T-helper 17 cell (primary cell): ENCODE measurements at places on chromosomes 5 and 9. TPM values are rescaled to one million over a fixed set of nuclear protein-coding genes. Genes with fewer than 3 reads are reported as not detected.

DNA sequence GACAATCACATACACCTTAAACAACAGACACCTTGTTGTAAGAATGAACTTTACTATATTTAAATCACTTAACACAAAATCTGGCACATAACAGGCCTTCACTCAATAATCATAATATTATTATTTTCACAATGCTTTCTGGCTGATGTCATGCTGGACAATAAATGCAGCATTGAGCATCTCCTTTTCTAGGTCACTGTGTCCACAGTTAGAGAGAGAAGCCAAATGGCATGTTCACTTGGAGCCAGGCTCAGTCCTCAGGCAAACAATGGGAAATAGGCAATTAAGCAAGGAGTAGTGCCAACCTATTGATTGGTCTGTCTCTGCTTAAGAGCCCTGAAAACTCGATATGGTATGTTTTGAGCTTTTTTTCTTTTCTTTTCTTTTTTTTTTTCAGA lies 50.6 kb upstream of the KLF4 start:
- no peaks in the 10 kb centered on the region for H3K36me3 ChIP-seq
- H3K4me3 ChIP-seq = no peak overlapping the region
- H3K27me3 ChIP-seq = no peaks in the 10 kb centered on the region
- no peak overlapping the region for H3K27ac ChIP-seq
- no peaks in the 10 kb centered on the region for H3K4me1 ChIP-seq

OR2K2 gene
- not detected for total RNA-seq

DNA sequence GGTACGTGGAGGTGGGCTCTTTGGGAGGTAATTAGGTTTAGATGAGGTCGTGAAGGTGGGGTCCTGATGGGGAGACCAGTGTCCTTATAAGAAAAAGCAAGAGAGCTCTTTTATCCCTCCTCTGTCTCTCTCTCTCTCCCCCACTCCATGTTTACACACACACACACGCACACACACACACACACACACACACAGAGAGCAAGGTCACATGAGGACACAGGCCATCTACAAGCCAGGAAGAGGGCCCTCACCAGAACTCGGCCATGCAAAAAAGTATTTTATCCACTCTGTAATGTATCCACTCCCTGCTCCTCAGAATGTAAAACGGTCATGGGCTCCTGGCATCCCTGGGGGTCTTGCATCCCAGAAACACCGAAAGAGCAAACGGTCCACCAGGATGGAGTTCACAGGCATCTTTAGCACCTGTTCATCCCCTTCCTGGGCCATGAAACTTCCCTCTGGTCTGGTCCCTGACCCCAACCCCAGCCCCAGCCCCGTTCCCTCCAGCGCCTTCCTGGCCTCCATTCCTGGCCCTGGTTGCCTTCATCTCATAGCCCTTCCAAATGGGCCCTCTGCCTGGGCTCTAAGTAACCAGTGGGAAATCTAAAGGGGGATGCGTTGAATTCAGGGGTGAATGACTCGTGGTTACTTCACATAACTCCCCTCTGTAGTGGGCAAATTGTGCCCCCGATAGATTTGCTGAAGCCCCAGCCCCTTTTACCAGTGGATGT lies 88.8 kb downstream of the NSUN2 start:
- H3K36me3 ChIP-seq = no peaks in the 10 kb centered on the region
- H3K27ac ChIP-seq = no peak overlapping the region
- peaks cover 34% of the 10 kb centered on the region for H3K27me3 ChIP-seq
- peaks cover 2% of the 10 kb centered on the region for H3K4me1 ChIP-seq
- no peak for DNase-seq
- H3K4me3 ChIP-seq = no peak overlapping the region

GRCh38 chr9:17900606-17901005 lies 321.7 kb downstream of the SH3GL2 start:
- no peaks in the 10 kb centered on the region for H3K36me3 ChIP-seq
- no peak for DNase-seq
- no peaks in the 10 kb centered on the region for H3K27me3 ChIP-seq
- no peak overlapping the region for H3K27ac ChIP-seq
- no peaks in the 10 kb centered on the region for H3K4me1 ChIP-seq
- no peak overlapping the region for H3K4me3 ChIP-seq

CA9 gene
- total RNA-seq = not detected

DNA sequence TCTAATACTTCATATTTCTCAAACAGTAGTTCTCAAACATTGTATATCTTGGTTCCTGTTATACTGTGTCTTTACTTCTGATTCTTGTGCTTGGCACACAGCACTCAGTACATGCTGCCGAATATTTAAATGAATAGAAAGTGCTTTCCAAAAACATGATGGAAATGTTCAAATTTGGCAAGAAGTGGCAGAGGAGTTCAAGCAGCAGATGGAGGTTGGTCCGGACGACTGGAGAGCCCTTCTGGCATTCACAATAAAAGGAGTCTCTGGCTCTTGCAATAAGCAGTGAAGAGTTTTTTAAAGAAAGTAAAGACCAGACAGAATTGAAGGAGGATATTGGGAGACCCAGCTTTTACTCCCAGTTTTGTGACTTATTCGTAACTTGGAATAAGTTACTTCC lies 36.3 kb downstream of the TSTD2 start:
- no peak for DNase-seq
- no peak overlapping the region for H3K27ac ChIP-seq
- peaks cover 5% of the 10 kb centered on the region for H3K27me3 ChIP-seq
- peaks cover 10% of the 10 kb centered on the region for H3K4me1 ChIP-seq
- H3K36me3 ChIP-seq = peaks cover 5% of the 10 kb centered on the region
- no peak overlapping the region for H3K4me3 ChIP-seq

- peaks cover 13% of the 10 kb centered on the region for H3K36me3 ChIP-seq
- peak overlapping the region; percentile 83 for H3K27ac ChIP-seq
- peaks cover 14% of the 10 kb centered on the region for H3K4me1 ChIP-seq
- H3K27me3 ChIP-seq = no peaks in the 10 kb centered on the region
These were observed 20.7 kb upstream of the ROPN1L start for GRCh38 chr5:10420932-10421331.
